NCI-H460 (cell line): ENCODE measurements at places on chromosomes 2 and 18.

DNA sequence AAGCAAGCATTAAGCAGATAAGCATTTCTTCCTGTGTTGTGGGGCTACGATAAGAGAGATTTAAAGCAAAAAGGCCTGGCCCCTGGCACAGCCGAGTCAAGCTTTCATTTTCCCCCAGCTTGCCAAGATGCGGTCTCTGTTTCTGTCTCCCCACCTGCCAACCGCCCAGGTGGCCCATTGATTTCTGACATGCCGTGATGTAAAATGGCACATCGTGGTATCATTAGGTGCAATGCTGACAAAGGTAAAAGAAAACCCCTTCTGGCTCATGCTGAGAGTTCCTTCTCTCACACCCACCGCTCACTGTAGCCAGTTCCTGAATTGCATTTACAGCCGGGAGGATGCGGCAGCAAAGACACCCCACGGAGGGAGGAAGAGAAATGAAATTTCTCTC lies 62.8 kb downstream of the BOD1L2 start:
- no peak for DNase-seq

GRCh38 chr2:100632037-100632436 lies 69.2 kb downstream of the PDCL3 start:
- DNase-seq = no peak

DNA sequence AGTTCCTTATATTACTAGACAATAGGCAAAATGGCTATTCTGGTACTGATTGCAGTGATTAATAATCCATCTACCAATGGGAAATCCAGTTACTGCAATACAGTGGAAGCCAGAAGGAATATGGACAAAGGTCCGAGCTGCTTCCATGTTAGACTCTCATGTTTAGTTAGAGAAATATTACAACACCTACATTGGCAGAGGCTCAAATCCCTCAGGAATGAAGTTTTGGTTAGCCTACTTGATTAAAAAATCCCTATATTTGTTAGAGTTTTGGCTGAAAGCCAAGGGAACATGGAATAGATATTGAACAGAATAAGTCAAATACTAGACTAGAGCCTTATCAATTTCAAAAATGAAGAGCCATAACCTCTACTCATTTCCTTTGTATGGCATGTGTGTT lies 48.5 kb downstream of the ARL6IP6 start:
- no peak for DNase-seq

DNA sequence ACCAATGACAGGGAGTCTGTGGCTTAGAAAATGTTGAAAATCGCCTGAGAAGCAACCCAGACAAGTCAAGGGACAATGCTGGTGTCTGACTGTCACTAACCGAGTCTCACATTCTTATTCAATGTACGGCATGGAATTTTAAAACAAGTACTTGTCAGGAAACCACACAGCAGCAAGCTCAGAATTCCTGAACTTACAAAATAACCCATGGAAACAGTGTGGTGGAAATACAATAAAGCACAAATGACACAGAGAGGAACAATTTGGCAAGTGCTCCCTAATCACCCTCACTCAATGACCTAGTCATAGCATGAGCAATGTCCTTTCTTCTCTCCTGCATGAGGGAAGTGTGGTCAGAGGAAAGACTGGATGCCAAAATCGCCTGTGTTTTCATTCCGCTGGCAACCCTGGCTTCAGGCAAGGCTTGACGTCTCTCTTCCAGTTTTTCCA lies 154.0 kb downstream of the SATB2 start:
- DNase-seq = peak; percentile 33

GRCh38 chr2:31505111-31505510 lies 75.6 kb downstream of the SRD5A2 start:
- DNase-seq = no peak

- no peak for DNase-seq
Measured at GRCh38 chr2:220473611-220474010, 846.2 kb downstream of the SLC4A3 start.

DNA sequence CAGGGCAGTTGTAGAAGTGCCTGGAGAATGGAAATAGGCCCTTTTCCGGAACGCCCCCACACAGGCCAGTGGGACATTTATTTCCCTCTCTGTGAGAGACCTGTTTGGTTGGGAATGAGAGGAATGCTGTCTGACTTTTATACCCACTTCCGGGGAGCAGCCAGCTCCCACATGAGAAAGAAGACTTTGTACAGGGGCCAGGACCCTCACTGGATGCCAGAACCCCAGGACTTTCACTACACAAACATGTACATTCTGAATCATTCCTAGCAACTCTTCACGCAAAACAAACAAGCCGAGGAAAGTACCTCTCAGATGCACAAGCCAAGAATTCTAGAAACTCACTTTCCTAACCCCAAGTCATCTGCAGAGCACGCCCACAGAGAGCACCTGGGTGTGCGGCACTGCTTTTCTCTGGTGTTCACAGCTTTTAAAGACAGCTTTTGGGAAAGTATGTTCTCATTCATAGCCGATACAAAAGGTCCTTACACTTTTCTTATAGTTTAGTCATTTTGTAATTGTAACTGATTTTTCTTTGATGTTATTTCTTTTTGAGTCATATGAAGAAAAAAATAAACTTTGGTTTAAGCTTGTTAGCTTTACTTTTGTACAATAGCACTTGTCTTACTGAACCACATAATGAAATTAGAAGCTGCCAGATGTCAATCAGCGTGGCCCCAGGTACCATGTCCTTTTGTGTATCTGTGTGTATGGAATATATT lies 856.1 kb upstream of the ID2 start:
- no peak for DNase-seq

DNA sequence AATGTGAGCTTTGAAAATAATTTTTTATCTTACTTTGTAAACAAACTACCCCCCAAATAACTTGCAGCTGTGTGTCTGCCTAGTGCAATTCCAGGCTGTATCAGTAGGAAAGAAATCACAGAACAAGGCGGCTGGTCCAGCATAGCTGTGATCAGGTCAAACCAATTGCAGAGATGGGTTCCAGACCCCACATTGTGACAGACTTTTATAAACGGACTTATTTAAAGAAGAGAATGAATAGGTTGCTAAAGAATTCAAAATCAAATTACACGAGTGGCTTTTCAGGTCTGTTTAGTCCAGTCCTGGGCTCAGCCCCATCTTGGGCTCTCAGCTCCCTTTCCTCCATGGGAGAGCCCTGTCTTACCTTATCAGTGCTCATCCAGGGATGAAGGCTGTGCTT lies 11.1 kb downstream of the BMP10 start:
- no peak for DNase-seq

- DNase-seq = no peak
Measured at GRCh38 chr2:15941871-15942710, 1.7 kb downstream of the MYCN start.

GRCh38 chr2:219405451-219405850 lies 12.7 kb upstream of the DES start:
- no peak for DNase-seq

- no peak for DNase-seq
Measured at GRCh38 chr2:30974092-30974491, 164.1 kb downstream of the GALNT14 start.

DNA sequence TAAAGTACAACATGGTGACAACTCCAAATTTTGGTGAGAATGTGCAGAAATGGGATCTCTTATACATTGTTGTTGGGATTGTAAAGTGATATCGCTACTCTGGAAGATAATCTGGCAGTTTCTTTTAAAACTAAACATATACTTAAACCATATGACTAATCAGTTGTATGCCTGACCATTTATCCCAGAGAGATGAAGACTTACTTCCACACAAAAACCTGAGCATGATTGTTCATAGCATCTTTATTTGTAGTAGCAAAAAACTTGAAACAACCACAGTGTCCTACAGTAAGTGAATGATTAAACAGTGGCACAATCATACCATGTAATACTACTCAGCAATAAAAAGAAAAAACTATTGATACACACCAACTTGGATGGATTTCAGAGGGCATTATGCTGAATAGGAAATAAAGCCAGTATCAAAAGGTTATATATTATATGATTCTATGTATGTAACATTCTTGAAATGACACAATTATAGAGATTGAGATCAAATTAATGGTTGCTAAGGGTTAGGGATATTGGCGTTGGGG lies 47.3 kb downstream of the EPB41L5 start:
- DNase-seq = no peak

GRCh38 chr2:138063181-138063580 lies 98.9 kb downstream of the HNMT start:
- no peak for DNase-seq

DNA sequence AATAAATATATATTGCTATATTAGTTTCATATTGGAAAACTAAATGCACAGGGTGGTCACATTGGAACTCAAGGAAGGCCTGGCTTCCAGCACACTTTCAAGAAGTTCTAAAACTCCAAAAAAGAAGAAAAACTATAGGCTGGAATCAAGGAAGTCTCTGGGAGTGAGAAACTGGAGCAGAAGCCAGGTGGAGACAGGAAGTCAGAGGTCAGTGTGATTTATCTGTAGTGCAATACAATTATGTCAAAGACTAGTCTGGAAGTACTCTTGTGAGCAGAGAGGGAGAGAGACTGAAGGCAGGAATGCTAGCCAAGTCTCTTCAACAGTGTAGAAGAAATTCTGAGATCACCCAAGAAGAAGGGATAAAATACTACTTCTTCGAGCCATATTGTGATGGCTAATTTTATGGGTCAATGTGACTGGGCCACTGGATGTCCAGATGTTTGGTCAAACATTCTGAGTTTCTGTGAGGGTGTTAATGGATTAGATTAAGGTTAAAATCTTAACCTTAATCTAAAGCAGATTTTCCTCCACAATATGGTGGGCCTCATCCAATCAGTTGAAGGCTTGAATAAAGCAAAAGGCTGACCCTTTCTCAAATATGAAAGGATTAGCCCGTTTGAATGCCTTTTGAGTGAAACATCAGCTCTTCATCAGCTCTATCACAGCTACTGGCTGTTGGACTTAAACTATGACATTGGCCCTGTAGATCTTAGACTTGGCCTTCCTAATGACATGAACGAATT lies 208.0 kb downstream of the TDRD15 start:
- DNase-seq = no peak

GRCh38 chr2:106208874-106209273 lies 14.8 kb upstream of the UXS1 start:
- DNase-seq = no peak

- no peak for DNase-seq
Measured at GRCh38 chr2:173307293-173307692, 47.4 kb upstream of the CDCA7 start.

- no peak for DNase-seq
Measured at GRCh38 chr2:95052804-95053479, 27.4 kb downstream of the MAL start.

DNA sequence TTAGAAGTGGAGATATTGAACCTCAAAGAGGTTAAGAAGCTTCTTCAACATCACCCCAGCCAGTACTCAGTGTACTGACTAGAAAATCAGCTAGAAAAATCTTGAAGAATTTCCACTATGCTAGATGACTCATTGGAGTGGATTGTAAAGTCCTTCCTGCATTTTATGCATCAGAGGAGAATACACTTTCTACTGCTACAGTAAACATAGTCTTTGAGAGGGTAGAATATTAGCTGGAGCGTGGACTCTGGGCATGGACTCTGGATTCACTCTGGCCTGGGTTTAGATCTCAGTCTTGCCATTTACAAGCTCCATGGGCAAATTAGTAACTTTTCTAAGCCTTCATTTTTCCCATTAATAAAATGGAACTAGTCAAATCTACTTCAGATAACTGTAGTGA lies 215.9 kb downstream of the IRS1 start:
- peak; percentile 77 for DNase-seq

GRCh38 chr2:73823916-73824523 lies 4.7 kb upstream of the STAMBP start:
- DNase-seq = peak; percentile 66

DNA sequence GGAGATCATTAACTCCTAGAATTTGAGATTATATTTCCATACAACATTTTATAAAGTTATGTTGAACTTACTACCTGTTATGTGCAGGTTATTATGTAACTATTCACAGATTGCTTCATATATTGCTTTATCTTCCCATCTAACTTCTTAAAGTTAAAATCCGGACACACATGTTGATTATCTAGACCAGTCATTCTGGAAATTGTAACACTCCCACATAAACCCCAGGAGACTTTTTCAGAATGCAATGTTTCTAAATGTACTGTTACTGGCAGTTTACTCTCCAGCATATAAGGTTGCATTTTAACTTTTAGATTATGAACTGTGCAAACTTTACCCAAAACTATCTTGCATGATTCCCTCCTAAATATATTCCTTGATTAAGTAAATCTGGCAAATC lies 70.5 kb upstream of the FAM117B start:
- DNase-seq = no peak
